ENCODE measurements at places on chromosomes 7 and 10.

DNA sequence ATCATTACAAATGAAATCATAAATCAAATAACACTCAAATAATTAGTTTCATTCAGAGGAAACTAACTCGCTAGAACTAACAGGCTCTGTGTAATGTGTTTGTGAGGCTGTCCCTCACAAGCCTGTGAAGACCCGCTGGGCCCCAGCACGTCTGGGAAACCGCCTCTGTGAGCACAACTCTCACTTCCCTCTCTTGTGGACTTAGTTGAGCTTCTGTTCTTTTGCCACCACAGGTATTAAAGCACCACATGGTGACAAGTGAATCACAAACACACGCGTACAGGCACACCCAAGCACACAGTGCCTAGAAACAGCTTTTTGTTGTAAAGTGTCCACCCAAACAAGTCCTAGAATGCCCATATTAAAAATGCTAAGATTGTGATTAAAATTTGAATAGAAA lies 51.0 kb downstream of the ZNF777 start:
- DNase-seq: no peak

DNA sequence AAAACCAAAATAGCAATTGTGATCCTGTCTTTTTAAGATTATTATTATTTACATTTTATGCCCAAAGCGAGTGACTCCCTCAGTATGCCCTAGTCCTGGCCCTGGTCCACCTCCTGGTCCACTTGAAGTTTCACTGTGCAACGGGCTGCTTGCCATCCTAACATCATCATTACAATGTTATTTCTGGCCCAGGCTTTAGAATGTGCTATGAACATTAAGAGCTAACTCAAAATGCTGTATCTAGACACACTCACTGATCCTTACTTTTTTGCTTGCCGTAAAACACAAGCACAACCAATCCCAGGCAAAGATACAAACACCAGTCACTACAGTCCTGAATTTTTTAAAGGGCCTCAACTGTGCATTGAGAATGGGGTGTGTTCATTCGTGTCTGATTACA lies 38.4 kb downstream of the RHOBTB1 start:
- DNase-seq: no peak

DNA sequence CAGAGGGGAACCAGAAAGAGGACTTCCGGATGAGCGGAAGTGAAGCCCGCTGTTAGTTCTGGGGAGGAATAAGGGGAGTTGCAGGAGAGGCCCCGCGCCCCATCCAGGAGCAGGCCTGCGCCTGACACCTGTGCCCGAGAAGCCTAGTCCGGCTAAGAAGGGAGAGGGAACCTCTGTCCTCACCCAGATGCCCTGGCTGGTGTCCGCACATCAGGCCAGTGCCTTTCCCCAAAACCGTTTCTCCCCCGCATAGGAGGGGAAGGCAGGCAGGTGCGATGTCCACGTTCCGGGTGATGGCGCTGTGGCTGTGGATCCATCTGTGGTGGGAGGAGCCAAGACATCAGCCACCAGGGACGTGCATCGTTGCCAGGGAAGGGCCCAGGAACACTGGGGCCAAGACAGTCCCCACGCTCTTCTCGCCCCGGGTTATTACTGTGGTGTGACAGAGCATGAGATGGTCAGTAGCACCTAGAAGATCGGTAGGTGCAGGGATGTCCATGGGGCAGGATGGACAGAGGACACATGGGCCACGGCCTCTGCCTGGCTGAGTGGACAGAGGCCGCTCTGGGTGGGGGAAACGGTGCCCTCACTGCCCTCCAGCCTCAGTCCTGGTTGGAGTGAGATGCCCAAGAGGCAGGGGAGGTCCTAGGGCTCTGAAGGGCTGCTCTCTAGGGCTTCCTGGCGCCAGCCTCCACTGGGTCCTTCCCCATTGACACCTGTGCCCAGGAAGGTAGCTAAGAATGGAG lies 262.7 kb downstream of the CELF2 start:
- DNase-seq: no peak

DNA sequence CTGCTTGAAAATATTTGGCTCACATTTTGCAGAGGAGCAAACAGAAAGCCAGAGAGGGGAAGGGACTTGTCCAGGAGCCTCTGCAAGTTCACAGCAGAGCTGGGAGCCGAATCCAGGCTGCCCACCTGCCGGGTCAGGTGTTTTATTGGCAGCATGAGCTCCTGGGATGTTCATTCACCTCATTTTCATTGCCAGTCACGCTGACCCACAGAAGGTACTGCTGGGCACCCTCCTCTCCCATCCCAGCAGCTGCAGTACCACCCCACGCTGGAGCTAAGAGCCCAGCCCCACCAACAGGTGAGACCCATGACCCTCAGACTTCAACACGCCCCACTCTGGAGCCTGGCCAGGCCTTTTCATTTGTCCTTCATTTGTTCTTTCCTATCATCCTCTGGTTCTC lies 102.7 kb downstream of the GRID1 start:
- DNase-seq: no peak

DNA sequence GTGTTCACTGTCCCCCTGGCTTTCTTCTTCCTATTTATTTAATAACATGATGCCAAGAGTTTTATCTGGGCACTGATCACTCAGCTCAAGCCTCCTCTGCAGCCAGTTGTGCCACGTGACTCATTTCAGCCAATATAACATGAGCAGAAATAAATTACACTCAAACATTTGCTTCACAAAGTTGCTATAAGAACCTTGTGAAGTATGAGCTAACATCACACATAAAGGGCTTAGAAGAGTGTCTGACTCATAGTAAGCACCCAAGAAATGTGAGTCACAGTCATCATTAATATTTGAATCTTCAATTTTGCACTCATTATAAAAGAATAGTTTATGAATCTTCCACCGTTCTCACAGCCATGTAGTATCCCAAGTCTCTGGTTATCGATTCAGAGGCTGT lies 414.6 kb upstream of the NPVF start:
- DNase-seq: no peak

DNA sequence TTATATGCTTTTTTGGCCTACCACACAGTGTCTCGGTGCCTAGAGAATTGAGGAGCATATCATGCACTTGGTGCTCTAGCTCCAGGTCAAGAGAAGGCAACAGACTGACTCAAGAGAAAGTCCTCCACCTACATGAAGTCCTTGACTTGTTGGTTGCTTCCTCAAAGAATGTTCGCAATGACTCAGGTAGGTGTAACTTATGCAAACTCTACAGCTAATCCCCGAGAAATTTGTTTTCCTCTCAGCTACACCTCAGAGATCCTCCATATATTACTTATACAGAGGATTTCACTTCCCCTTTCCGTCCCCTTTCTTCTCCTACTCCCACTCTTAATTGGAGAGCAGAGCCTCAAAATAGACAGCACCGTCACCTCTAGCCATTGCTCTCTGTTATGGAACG lies 1013.1 kb downstream of the KCNMA1 start:
- DNase-seq: no peak

DNA sequence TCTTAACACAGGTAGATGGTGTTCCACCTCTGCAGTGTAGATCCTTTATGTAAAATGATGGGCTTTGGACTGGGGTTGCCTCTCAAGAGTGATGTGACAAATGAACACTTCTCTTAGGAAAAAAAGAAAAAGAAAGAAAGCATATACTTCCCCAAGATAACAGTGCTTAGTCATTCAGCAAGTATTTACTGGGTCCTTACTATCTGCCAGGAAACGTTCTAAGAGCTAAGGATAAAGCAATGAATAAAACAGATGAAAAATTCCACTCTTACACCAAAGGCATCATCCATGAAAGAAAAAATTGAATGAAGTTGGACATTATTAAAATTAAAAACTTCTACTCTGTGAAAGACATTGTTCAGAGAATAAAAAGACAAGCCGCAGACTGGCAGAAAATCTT lies 177.3 kb downstream of the C7orf25 start:
- DNase-seq: no peak

DNA sequence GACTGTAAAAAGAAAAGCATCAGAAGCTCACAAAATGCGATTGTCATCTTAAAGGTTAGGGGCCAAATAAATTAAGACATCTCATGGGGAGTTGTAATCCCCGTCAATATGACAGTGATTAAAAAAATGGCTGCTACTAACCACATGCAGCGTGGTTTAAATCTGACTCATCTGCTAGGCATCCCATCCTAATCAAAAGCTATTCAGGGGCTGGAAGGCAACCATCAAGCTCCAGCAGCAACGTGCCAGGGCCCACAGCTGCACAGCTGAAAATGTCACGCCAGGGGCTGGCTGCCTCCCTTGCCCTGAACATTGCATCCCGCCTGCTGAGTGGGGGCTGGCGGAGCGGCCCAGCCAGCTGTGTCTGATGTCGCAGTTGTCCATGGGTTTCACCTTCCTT lies 66.3 kb upstream of the FRMD4A start:
- no peak for DNase-seq

- no peak for DNase-seq
These were observed 101.0 kb upstream of the GJD4 start for GRCh38 chr10:35504132-35504531.

DNA sequence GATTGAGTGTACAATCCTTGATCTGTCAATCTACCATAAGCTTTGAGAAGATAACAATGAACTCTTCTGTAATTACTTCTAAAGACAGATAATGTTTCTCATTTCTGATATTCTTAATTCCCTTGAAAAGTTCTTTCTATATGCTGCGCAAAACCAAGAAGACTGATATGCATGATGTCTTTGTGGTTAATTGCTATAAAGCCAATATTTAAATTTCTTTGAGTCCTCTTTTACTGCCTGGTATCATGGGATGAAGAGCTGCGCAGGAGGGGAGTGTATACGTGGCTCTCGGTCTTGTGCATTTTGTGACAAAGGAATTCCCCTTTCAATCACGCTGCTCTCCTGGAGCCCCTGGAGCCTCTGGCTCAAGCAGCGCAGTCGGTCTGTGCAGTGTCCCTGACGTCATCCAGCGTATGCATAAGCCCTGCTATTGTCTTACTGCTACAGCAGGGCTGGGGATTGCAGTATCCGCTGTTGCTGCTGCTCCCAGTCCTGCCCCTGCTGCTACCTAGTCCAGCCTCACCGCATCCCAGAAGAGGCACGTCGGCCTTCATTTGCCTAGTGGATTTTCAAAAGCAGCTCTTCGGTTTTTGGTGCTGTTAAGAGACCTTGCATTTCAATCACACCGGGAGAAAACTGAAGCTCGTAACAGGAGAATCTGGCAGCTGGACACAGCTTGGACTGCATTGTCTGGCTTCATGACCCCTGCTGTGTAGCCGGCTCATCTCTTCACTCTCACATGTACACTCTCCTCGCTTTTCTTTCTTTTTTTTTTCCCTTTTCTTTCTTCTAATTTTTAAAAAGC lies 66.7 kb downstream of the ST7 start:
- DNase-seq: peak; percentile 93

DNA sequence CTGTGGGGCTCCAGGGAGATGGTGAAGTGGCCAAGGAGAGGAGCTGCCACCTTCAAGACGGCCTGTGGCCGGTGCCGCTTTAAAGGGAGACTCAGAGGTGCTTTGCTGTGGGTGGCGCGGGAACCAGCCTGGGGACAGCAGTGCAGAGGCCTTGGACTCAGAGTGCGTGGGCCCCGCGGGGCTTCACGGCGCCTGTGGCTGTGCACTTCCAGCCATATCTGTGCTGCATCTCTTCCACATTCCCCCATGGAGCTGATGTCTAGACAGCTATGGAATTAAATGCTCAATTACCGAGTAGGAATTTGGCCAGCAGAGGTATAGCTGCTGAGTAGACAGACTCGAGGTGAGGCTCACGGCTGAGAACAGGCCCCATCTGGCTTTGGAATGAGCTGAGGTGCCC lies 41.7 kb downstream of the HTRA1 start:
- DNase-seq: no peak

GRCh38 chr7:70695795-70696083 lies 436.2 kb upstream of the GALNT17 start:
- DNase-seq: no peak

DNA sequence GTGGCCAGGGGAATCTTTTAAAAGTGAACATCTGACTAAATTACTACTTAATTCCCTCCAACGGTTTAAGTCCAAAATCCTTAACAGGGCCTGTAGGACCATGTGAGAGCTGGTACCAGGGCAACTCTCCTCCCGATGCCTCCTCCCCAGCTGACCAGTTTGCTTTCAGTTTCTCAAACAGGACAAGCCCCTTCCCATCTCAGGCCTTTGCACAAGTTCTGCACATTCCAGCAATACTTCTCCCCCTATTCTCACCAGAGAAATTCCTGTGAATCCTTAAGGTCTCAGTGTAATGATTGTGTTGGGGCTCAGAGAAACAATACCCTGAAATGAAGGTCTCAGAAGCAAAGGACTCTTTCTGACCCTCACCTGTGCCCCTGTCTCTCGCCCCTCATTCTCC lies 8.0 kb upstream of the CALHM1 start:
- DNase-seq: no peak

GRCh38 chr10:48332166-48332870 lies 25.8 kb downstream of the MAPK8 start:
- DNase-seq: peak; percentile 3

DNA sequence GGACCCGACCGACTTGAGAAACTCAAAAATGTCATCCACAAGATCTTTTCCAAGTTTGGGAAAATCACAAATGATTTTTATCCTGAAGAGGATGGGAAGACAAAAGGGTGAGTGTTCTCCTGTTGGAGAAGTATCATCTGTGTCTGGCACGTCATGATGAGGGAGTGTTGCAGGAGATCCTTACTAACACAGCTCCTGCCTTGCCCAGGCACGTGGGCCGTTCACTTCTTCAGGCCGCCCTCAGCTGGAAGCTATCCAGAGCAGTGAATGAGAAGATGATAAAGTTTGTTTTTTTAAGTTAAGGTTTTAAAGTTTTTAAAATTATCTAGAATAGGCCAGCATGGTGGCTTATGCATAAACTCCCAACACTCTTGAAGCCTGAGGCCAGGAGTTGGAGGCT lies 6.2 kb downstream of the EIF3B start:
- DNase-seq: no peak

GRCh38 chr7:36283181-36283580 lies 106.5 kb upstream of the ANLN start:
- no peak for DNase-seq

DNA sequence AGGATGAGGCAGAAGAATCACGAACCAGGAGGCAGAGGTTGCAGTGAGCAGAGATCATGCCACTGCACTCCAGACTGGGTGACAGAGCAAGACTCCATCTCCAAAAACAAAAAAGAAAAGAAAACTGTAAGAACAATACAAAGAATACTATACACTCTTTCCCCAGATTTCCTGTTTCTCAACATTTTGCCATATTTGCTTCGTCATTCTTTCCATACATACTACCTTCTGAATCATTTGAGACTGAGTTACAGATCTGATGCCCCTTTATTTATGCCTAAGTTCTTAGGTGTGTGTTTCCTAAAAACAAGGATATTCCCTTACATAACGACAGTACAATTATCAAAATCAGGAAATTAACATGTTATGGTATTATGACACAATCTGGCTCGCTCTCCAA lies 168.4 kb upstream of the CELF2 start:
- DNase-seq: no peak

DNA sequence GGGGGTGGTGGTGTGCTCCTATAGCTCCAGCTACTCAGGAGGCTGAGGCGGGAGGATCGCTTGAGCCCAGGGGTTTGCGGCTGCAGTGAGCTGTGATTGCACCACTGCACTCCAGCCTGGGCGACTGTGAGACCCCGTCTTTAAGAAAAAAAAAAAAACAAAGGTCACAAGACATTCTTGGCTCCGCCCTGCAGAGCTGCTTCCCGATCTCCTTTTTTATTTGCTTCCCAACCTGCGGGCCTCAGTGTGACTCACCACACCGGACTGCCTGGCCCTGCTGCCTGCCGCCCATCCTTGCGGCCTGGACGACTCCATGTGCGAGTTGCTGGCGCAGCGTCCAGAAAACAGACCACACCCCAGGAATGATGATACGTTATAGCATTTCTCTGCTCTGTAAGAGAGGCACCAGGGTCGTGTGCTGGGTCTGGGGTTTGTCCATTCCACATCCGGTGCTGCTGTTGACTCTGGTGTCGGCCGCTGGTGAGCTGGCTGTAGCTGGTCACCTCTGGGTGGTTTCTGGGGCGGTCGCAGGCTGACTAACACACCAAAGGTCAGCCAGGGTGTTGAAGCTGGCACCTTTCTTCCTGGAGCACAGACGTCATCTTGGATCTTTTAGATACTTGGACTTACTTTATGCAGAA lies 123.6 kb downstream of the TCF7L2 start:
- no peak for DNase-seq
